Common myeloid progenitor, CD34-positive (primary cell): ENCODE measurements at places on chromosomes 5 and 9.

GRCh38 chr5:74433896-74434829 lies 206.4 kb downstream of the ENC1 start:
- no peak overlapping the region for H3K4me3 ChIP-seq
- no peaks in the 10 kb centered on the region for H3K36me3 ChIP-seq
- no peaks in the 10 kb centered on the region for H3K27me3 ChIP-seq
- no peak overlapping the region for H3K27ac ChIP-seq
- peak; percentile 72 for DNase-seq

- H3K36me3 ChIP-seq: no peaks in the 10 kb centered on the region
- DNase-seq: no peak
- H3K4me3 ChIP-seq: no peak overlapping the region
- no peaks in the 10 kb centered on the region for H3K4me1 ChIP-seq
These were observed 9.9 kb upstream of the OSMR start for GRCh38 chr5:38835887-38836286.

- H3K4me3 ChIP-seq: no peak overlapping the region
- H3K4me1 ChIP-seq: peaks cover 4% of the 10 kb centered on the region
- H3K27me3 ChIP-seq: no peaks in the 10 kb centered on the region
- no peaks in the 10 kb centered on the region for H3K36me3 ChIP-seq
These were observed 88.7 kb downstream of the NTNG2 start for GRCh38 chr9:132250324-132251262.

DNA sequence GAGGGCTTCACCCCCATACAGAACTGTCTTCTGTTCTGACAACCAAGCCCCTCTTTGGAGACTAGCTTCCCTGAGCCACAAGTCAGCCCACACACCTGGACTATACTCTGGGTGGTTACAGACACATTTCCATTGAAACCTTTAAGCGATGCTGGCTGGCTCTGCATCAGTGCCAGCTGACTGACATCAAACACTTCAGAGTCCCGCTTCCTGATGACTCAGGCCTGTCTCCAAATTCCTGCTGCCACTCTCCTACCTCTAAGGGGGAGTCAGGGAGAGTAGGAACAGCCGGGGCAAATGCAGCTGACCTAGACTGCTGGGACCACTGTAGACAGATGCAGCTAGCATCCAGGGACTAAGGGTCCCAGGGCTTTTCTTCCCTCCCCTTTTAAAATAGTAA lies 59.4 kb downstream of the SIL1 start:
- H3K27ac ChIP-seq: peak overlapping the region; percentile 10
- H3K4me3 ChIP-seq: no peak overlapping the region
- H3K4me1 ChIP-seq: peaks cover 44% of the 10 kb centered on the region
- no peak for DNase-seq
- H3K27me3 ChIP-seq: no peaks in the 10 kb centered on the region
- H3K36me3 ChIP-seq: no peaks in the 10 kb centered on the region

GRCh38 chr5:83000922-83001321 lies 76.3 kb downstream of the TMEM167A start:
- no peaks in the 10 kb centered on the region for H3K27me3 ChIP-seq
- no peak overlapping the region for H3K4me3 ChIP-seq
- DNase-seq: no peak
- no peak overlapping the region for H3K27ac ChIP-seq
- H3K4me1 ChIP-seq: peaks cover 6% of the 10 kb centered on the region
